ENCODE measurements at places on chromosomes 1 and 21. TPM values are rescaled to one million over a fixed set of nuclear protein-coding genes. Genes with fewer than 3 reads are reported as not detected.

GRCh38 chr1:192442736-192443135, 125.9 kb downstream of the RGS21 start:
- H3K27me3 ChIP-seq: no peaks in the 10 kb centered on the region
- H3K27ac ChIP-seq: no peak overlapping the region
- DNase-seq: no peak
- H3K4me3 ChIP-seq: no peak overlapping the region

- H3K4me3 ChIP-seq: no peak overlapping the region
- H3K4me1 ChIP-seq: no peaks in the 10 kb centered on the region
- no peak for DNase-seq
- H3K27ac ChIP-seq: no peak overlapping the region
These were observed 1646.3 kb downstream of the AMY1C start for GRCh38 chr1:105396001-105396400.

- H3K36me3 ChIP-seq: no peaks in the 10 kb centered on the region
- H3K4me1 ChIP-seq: peaks cover 23% of the 10 kb centered on the region
- no peak overlapping the region for H3K4me3 ChIP-seq
- DNase-seq: no peak
- no peaks in the 10 kb centered on the region for H3K27me3 ChIP-seq
These were observed 444 bp upstream of the AGTRAP start for GRCh38 chr1:11735531-11735853.

The ENTREP3 gene
- 28.7 TPM for total RNA-seq
